ENCODE measurements at places on chromosomes 12 and 14.

GRCh38 chr12:47014474-47014873 is 64.9 kb upstream of the PCED1B start:
- no peak for DNase-seq

DNA sequence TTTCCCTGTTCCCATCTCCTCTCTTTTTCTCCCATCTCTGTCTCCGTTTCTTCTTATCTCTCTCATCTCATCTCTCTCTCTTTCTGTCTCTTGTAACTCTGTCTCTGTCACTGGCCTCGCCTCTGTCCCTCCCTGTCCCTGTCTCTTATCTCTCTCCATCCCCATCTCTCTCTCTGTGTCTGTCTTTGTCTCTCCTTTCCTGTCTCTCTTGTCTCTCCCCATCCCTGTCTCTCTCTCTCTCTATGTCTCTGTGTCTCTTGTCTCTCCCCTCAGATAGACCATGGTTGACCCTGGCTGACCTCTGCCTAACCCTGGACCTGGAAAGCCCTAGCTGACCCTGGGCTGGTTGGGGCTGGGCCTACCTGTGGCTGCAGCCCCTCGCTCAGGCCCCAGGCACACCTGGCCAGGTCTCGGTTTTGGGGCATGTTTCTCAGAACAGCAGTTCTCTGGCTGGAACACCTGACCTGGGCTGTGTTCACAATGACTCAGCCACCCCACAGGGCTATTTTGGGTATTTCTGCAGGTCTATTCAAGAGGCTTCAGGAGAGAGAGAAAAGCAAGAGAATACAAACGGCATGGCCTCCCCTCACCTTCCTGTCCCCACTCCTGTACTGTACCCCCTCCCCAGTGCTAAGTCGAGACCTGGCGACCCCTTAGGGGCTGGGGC is 174.4 kb downstream of the TMEM121 start:
- no peak for DNase-seq

DNA sequence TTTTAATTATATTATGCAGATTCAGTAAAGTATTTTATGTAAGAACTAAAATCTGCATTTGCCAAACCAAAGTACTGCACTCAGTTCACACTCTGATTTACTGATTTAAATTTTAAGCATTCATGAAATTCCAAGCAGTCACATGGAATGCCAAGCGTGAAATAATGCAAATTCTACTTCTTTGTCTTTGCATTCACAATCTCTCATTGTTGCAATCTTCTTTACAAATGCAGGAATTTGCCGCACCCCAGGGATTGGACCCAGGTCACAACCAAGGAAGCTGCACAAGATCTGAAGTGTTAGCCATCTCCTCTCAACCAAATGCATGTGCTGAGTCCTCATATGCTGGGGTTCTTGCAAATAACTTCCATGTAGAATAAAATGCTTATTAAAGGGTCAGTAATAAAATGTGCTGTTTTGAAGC is 71.9 kb downstream of the TUNAR start:
- no peak for DNase-seq

- no peak for DNase-seq
Observed at GRCh38 chr12:2751686-2752085, 43.1 kb upstream of the FKBP4 start.

DNA sequence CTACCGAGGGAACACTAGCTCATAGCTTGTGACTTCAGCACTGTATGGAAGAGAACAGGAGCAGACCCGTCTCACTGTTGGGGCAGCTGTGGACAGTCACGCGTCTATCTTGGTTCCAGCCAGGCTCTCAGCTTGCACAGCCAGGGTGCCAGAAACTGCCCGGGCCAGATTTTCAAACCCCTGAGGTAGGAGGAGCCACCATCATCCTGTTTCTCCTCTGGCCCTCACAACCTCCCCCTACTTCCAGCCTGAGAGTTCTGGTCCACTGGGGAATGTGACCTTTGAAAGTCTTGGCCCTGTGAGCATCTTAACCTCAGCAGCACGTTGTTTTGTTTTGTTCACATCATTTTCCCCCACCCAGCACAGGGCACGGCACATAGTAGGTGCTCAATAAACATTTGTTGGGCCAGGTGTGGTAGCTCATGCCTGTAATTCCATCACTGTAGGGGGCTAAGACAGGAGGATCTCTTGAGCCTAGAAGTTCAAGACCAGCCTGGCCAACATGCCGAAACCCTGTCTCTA is 50.4 kb downstream of the PSMA6 start:
- no peak for DNase-seq

DNA sequence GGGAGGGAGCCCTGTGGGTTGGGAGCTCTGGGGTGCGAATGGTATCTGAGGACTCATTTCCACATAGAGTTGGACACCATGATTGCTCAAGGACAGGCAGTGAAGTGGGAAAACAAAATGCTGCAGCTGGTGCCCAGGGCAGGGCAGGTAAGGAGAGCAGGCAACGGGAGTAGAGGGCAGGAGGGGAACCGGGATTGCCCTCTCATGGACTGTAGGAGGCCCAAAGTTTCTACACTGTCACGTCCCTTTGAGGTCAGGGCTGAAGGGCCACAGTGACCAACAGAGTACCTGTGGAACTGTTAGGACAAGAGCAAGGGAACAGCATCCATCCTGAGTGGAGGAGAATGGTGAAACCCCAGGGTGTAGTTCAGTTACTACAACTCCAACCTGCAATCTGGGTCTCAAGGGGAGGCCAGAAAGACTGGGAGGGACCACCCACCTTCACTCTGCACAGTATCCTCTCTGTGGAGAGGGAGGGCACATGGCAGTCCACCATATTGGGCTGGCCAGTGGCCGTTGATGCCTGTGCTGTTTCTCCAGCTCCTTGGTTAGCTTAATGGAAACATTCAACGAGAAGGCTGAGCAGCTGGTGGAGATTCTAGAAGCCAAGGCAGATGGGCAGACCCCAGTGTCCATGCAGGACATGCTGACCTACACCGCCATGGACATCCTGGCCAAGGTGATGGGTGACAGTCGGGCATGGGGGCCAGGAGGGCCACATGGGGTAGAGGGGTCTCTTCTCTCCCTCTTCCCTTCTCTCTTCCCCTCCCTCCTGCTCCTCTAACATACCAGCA is 22.2 kb downstream of the CYP46A1 start:
- no peak for DNase-seq

GRCh38 chr12:118999107-118999506 is 17.8 kb downstream of the SRRM4 start:
- no peak for DNase-seq

DNA sequence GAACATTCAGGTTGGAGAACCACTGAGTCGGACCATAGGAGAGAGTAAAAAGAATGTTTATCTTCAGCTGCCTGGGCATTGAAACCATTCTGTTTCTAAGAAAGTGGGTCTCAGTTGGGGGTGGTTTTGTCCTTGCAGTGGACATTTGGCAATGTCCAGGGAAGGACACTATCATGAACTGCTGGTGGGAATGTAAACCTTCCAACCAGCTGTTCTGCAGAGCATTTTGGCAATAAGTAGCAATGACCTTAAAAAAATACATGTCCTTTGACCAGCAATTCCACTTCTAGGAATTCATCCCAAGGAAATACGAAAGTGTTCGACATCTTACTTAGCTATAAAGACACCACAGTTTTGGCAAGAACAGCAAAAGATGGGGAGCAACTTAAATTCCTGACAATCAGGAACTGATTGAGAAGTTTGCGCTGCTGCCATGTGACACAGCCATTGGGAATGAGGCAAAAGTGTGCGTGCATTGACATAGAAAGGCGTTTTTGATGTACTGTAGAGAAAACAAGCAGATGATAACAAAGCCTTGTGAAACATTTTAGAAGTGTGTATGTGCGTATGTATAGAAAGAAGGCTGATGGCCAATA is 82.9 kb upstream of the MAP1LC3B2 start:
- DNase-seq: no peak

- no peak for DNase-seq
Observed at GRCh38 chr12:47144769-47145168, 65.0 kb upstream of the AMIGO2 start.

DNA sequence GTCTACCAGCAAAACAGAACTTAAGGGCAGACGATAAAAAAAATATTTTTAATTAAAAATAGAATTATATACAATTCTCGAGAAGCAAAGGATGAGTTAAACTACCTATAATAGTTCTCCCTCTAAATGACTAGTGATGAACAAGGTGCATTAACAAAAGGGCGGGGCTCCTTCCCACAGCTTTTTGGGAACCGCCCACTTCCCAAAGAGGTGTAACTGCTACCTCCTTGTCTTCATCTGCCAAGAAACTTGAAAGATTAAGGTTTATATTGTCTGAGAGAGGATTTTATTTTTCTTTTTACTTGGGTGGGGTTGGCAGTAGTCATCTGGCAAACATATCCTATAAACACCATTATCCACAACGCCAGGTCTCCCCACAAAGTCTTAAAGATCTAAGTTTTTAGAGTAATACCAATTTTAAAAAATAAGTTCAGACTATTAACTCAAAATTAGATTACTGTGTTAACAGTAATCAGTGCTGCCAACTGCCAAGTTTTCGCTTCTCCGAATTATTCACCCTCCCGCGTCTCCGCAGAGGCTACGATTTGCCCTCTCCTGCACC is 938 bp downstream of the RALGAPA1 start:
- no peak for DNase-seq

GRCh38 chr14:102344485-102344884 is 18.2 kb downstream of the CINP start:
- DNase-seq: no peak

DNA sequence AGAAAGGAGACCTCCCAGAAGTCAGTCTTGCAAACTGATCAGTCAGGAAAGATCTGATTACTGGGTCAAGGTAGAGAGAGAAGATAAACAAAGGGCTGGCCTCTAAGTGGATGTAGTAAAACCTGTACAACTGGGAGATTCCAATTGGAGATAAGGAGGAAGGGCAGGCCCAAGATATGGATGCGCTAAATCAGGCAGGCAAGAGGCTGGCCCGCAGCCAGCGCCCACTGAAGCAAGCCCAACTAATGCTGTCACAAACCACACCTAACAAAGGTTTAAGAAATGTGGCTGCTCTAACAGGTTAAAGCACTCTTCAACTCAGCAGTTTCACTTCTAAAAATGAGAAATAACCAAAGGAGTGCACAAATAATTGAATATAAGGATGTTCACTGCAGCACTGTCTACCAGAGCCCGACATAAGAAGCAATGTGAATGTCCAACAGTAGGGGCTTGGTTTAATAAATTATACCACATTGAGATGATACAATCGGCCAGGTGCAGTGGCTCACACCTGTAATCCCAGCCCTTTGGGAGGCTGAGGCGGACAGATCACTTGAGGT is 4.7 kb downstream of the GLTP start:
- no peak for DNase-seq

DNA sequence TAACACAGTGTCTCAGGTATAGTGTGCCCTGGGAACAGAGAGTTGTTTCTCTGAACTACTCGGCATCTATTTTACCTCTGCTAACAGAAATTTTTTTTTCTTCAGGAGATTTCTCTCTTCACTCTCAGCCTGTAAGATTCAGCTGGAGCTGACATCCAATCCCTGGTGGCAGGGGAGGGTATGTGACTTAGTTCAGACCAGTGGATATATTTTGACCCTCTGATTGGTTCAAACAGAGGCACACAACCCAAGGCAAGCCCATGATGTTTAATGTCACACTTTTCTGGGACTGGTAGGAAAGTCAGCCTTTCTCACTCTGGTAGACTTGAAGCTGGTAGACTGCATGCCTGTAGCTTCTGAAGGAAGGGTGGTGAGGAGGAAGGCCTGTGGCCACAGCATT is 147.9 kb downstream of the HMGA2 start:
- DNase-seq: no peak

DNA sequence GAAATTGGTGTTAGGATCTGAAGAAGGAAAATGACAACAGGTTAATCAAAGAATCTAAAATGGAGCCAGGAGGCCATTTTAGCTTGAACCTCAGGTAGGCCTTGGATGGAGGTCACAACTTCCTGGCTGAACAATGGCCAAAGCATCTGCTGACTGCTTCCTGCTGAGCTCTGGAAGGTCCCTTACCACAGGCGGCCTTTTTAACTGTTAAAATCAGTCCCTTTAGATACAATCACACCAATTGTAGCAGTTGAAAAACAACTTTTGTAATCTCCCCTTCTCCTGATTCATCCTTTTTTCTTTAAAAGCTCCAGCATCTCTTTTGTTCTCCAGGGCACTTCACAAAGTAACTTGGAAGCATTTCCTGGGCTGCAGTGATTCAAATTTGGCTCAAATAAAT is 388.8 kb downstream of the PDZRN4 start:
- DNase-seq: no peak

- DNase-seq: no peak
Observed at GRCh38 chr12:3770891-3771290, 18.0 kb upstream of the CRACR2A start.

DNA sequence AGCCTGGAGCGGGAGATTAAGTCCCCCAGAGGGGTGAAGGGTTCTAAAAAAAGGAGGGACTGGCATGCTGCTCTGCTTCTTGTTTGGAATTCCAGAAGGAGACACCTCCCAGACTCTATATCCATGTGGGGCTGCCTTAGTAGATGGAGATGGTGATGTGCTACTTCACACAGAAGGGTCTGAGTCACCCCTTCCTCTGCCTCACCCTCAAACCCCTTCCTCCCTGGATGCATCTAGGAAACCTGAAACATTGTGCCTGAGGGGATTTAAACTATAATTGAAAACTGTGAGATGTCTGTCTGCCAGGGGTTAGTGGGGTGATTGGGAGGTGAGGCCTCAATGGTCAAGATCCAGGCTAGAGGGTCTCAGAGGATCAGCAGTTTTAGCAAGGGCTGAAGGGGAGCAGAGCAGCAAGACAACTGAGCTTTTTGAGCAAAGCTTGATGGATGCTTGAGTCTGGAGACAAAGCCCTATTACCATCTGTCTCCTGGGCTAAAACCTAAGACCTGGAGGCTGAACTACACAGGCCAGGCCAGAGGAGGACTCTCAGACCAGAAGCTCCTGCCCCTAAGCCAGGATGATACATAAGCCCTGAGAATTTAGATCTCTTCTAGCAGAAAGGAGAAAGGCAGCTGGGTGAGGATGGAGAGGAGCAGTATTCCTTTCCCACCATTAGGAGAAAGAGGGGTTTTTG is 314.7 kb upstream of the ATP2B1 start:
- no peak for DNase-seq

DNA sequence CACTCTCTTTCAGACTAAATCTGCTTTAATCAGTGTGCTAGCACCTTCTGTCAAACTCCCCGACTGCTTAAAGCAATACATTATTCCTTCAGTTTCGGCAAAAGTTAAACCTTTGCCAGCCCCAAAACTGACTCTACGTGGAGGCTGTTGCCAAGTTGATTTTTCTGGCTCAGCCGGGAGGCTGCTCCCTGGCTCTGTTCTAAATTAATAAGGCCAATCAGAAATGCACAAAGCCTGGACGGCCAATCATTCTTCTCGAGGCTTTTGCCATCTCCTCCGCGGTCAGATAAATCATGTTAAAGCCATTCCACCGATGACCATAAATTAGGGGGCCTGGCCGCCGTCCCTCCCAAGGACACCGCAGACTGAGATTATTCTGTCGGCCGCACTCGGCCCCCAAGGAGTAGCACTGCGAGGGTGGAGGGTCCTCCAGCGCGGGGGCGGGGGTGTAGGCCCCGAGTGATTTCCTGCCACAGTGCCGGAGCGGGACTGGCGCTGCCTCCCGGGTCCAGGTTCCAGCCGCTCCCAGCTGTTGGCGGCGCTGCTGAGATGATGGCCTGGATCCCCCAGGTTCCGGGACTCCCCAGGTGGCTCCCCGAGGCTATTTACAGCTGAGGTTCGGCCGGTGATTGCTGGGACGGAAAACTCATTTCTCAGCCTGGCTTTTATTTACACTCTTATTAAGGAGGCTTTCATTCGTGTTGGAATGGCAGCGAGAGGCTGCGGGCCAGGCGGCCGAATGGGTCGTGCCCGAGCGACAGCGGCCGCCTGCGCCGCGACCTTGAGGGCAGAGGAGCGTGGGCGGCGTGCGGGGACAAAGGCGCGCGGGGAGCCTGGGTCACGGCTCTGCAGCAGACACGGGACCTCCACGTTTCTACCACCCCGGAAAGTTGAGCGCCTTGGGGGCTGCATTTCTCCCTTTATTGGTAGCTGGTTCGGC is 165.1 kb downstream of the MON2 start:
- DNase-seq: no peak

- no peak for DNase-seq
Observed at GRCh38 chr12:89414322-89414721, 62.0 kb upstream of the DUSP6 start.

All from stimulated activated CD8-positive, alpha-beta memory T cell treated with anti-CD3 and anti-CD28 coated beads, Interleukin-2, amount 100 ng/mL, for 1 hour (primary cell).